ENCODE measurements at places on chromosomes 7 and 10. TPM values are rescaled to one million over a fixed set of nuclear protein-coding genes. Genes with fewer than 3 reads are reported as not detected.

GRCh38 chr7:106329408-106329807, 44.6 kb upstream of the NAMPT start:
- DNase-seq = no peak

GRCh38 chr10:78520737-78521430, 487.2 kb downstream of the RPS24 start:
- no peak for DNase-seq

GRCh38 chr10:18664841-18665478, 5.7 kb downstream of the ARL5B start:
- no peak for DNase-seq

DNA sequence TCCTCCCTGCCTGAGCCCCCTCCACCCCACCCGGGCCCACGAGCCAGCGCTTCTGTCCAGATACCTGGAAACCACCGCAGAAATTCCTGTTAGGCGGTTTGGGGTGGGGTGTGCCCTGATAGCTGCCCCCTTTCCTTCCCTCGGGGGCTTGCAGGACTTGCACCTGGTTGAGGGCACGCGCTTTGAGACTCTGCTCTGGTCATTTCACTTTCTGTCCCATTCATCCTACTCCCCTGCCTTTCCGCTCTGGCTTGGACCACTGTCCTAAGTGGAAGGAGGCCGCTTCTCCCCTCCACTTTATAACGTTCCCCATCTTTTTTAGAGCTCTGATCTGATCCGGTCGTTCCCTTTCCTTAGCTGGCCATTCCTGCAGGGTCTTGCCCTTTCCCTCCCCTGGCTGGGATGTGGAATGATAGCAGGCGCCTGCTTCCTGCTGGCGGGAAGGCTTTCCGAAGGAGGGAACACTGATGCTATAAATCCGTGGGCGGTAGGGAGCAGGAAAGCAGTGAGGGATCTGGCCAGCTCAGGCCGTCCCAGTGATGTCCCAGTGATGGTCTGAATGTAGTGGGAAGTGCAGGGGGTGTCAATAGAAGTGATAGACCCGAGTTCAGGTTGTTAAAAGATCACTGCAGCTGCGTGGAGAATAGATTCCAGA, 852 bp upstream of the PRKAR1B start:
- no peak for DNase-seq

The CXCL12 gene
- total RNA-seq = 72.1 TPM

DNA sequence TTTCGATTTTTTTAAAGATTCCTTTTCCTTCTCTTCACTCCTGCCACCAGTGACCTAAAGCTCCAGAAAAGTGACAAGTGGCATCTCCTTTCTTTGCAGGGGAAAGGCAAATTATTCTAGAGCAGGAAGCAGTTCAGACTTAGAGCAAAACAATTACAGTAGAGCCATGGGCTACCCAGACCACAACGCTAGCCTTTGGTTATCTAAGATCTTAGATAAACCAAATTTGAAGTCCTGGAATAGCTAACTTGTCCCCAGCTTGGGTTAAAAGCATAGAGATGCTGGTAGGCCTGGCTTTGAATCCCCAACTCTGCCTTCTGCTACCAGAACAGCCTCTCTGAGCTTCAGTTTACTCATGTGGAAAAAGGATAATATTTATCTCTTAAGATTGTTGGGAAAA, 38.4 kb downstream of the LGI1 start:
- no peak for DNase-seq
